ENCODE measurements at places on chromosomes 2 and 18.

GRCh38 chr2:48131539-48132270 lies 225.4 kb upstream of the FBXO11 start:
- DNase-seq: no peak

DNA sequence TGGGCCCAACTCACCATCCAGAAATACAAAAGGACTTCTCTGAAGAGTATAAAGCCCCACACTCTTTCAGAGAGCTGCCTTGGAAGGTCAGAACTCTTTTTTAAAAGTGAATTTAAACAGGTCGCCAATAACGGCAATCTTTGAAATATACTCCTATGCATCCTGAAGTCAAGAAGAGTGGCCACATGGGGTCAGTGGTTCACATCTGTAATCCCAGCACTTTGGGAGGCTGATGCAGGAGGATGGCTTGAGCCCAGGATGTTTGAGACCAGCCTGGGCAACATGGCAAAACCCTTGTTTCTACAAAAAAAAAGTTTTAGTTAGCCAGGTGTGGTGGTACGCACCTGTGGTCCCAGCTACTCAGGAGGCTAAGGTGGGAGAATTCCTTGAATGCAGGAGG lies 68.1 kb upstream of the FZD7 start:
- DNase-seq: no peak

DNA sequence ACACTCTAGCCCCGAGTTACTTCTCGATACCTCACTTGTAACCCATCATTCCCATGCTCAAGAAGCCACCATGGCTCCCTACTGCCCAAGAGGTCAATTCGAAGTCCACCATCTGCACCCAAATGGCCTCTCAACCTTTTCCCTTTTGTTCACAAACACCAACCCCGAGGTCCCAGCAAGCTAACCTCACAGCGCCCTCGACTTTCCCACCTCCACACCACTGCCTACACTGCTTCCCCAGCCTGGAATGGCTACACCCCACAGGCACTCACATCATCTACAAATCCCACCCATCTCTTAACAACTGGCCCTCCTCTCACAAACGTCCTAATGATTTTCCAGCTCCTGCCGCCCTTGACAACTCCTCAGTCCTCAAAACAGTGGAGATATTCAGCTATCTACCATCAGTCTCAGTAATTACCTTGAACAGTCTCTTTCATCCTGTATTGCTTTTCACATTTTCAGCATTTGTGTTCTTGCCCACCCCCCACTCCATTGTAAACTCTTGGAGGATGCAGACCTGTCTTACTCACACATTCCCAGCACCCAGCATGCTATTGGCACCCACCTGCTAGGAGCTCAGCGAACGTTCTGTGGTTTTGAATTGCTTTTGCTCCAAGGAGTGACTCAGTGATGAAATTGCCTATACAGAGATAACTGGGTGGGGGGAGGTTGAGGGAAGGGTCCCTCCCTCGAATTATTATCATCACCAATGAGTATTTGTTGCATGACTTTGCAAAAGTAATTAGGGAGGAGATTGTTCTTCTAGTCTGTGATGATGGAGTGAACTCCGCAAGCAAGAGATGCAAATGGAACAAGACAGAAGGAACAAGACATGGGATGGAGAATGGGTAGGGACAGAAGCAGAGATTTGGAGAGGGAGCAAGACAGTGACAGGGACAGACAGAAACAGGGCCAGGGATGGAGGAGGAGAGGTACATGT lies 106.8 kb downstream of the CYP26B1 start:
- no peak for DNase-seq

DNA sequence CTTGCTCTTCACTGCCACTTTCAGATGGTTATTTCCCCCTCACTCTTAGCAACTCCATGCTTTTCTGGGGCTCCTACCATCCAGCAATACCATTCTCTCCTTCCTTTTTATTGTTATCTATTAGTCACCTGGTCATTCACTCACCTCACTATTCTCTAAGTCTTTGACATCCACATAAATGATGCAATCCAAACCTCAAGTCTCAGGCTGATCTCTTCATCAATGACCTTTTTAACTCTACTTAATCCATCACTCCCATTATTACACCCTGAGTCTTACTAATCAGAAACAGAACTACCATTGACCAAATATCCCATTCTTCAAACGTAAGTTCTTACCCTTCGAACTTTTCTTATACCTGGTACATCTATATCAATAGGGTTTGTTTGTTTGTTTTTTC lies 79.7 kb downstream of the ITSN2 start:
- DNase-seq: no peak

GRCh38 chr2:119947535-119947934 lies 65.3 kb upstream of the EPB41L5 start:
- no peak for DNase-seq

- no peak for DNase-seq
Observed at GRCh38 chr18:3857544-3857943, 407.6 kb downstream of the TGIF1 start.

- DNase-seq: no peak
Observed at GRCh38 chr2:161245671-161246070, 62.6 kb upstream of the PSMD14 start.

GRCh38 chr2:30664761-30665358 lies 142.4 kb downstream of the CAPN13 start:
- DNase-seq: no peak

GRCh38 chr18:45589356-45590035 lies 25.8 kb upstream of the SLC14A2 start:
- no peak for DNase-seq

GRCh38 chr18:72086421-72086820 lies 457.7 kb downstream of the CBLN2 start:
- DNase-seq: no peak

- DNase-seq: no peak
Observed at GRCh38 chr2:11797846-11798245, 51.4 kb downstream of the LPIN1 start.

DNA sequence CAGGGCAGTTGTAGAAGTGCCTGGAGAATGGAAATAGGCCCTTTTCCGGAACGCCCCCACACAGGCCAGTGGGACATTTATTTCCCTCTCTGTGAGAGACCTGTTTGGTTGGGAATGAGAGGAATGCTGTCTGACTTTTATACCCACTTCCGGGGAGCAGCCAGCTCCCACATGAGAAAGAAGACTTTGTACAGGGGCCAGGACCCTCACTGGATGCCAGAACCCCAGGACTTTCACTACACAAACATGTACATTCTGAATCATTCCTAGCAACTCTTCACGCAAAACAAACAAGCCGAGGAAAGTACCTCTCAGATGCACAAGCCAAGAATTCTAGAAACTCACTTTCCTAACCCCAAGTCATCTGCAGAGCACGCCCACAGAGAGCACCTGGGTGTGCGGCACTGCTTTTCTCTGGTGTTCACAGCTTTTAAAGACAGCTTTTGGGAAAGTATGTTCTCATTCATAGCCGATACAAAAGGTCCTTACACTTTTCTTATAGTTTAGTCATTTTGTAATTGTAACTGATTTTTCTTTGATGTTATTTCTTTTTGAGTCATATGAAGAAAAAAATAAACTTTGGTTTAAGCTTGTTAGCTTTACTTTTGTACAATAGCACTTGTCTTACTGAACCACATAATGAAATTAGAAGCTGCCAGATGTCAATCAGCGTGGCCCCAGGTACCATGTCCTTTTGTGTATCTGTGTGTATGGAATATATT lies 856.1 kb upstream of the ID2 start:
- no peak for DNase-seq

- DNase-seq: no peak
Observed at GRCh38 chr2:40450796-40451430, 977 bp downstream of the SLC8A1 start.

DNA sequence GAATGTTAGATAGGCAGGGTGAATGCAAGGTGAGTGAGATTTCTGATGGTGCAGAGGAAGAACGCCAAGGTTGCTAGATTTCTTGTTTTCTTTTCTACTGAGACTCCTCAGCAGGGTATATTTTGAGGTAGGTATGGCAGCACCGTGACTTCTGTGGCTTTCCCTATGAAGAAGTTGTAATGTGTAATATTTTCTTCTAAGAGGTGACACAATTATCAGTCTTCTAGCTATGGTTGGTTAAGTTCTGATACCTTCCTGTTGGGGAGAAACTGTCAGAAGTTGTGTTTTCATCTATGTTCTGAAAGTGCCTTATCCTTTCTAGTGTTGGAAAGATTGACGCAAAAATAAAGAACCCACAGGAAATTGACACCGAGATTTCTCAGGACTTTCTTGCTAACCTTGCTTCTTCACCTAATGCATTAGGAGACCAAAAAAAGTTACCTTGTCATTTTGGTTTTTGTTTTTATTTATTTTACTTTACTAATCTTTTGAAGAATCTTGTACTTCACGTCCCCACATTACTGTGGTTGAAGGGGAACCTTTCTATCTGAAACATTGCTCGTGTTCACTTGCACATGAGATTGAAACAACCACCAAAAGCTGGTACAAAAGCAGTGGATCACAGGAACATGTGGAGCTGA lies 11.9 kb downstream of the IL18R1 start:
- no peak for DNase-seq

DNA sequence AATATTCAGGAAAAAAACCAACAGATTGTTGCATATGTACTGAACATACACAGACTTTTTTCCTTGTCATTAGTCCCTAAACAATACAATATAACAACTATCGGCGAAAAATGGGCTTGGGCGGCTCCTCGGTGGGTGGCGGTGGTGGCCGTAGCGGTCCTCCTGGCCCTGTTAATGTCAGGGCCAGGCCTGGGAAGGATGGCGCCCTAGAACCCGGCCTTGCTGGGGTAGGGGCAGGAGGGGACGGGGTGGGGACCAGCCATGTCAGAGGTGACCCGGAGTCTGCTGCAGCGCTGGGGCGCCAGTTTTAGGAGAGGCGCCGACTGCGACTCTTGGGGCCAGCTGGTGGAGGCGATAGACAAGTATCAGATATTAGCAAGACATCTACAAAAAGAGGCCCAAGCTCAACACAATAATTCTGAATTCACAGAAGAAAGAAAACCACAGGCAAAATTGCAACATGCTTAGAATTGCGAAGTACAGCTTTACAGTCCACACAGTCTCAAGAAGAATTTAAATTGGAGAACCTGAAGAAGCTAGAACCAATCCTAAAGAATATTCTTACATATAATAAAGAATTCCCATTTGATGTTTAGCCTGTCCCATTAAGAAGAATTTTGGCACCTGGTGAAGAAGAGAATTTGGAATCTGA lies 36.5 kb downstream of the ROCK2 start:
- no peak for DNase-seq

Measured in activated gamma-delta T cell treated with Interleukin-2 at 50 U/mL for 16 hours (primary cell).